Nucleus accumbens (tissue), 56 donors: ENCODE measurements at places on chromosomes 2 and 18.

DNA sequence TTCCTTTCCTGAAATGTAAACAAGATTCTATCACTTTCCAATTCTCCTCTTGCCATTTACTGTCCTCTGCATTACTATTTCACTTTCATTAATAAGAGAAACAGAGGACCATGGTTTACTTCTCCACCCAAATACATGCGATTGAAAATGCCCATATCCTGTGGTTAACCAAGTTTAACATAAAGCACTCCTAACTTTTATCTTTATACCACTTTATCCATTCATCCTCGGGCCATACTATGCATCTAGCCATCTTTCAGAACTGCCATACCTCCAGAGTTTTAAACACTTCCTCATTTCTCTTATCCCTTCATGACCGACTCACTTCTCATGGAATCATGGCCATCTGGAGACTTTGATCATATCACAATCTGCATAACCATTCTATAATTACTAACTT, 1182.3 kb downstream of the CNTNAP5 start:
- no peak for DNase-seq

DNA sequence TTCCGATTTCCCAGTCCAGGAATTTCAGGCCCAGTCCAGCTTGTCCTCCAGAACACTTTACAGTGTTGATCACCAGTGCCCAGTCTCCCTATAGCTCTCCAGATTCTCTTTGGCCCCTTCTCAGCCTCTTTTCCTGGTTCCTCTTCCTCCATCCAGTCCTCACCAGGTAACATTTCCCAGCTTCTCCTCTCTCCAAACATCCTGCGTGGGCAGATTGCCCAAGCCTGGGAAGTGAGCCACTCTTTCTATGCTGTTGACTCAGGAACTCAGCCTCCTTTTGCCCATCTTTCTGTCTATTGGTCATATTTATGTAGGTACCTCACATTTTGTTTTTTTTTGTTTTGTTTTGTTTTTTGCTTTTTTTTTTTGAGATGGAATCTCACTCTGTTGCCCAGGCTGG, 109.4 kb downstream of the LYPD1 start:
- DNase-seq, result no peak

GRCh38 chr2:208781166-208781565, 374.6 kb downstream of the PTH2R start:
- DNase-seq, result no peak

DNA sequence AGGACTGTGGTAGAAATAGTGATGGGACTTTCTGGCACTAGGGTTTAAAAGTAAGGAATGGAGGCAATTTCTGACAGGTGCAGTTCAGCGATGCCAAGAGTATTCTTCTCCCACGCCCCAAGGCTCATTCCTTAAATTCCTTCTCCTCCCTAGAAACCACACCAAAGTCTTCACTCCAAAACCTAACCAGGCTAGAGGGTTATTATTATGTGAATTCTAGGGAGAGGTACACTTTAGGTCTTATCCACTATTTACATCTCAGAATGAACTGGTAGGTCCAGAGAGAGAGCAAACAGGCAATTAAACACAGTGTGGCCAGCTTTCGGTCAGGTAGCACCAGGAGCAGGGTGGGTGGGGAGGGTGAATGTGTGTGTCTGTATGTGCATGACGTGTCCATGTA, 11.4 kb downstream of the IL1F10 start:
- no peak for DNase-seq

DNA sequence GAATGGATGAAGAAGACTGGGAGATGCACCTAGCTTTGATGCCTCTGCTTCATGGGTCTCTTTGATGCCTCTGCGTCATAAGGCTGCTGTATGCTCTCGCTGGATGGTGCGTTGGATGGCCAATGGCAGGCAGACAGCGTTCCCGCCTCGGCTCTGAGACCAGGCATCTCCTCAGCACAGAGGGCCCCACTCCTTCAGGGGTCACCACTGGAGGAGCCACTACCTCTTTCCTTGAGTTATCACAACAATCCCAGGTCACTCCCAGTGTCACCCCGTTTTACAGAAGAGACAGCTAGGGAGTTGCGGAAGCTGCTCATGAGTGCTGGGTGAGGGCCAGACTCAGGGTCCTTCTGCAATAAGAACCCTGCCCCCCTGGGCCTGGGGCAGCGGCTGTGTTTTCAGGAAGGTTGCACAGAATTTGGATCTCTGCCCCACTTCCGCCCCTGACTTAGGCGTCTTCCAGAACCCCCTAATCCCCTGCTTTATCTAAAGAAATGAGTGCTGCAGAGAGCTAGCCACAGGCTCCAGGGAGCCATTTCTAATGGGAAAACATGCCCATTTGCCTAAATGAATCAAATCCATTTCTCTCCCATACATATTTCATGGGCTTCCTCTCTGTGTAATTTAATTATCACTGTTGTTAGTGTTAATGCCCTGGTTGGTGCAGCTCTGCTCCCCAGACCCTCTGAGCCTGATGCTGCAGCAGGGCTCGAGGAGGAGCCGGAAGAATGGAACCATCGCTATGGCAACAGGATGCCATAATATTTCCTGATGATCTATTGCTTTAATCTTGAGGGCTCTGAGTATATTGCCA, 131.8 kb upstream of the HS6ST1 start:
- no peak for DNase-seq

DNA sequence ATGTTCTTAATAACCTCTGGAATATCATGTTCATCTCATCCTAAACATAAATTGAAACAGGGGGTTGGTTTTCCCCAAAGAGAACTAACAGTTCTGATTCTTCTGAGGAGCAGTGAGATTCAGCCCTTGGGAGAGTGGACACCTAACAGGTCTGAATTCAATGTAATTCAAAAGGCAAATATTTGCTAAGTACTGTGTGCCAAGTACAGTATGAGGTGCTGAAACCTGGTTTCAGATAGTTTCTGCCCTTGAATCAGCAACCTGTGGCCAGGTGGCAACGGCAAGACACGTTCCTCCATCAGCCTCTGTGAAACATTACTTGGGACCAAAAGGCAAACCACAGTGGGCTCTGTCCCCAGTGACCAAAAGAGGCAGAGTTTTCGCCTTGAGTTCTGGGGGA, 1.3 kb downstream of the LRRC30 start:
- no peak for DNase-seq
